ENCODE measurements at places on chromosomes 2 and 18. TPM values are rescaled to one million over a fixed set of nuclear protein-coding genes. Genes with fewer than 3 reads are reported as not detected.

OXER1 gene
- 3.7 TPM for total RNA-seq

FEV gene
- total RNA-seq, result not detected

LRP1B gene
- 0.26 TPM for total RNA-seq

ADAM23 gene
- total RNA-seq, result 2.4 TPM

ARHGAP25 gene
- 12.6 TPM for total RNA-seq

LAMA3 gene
- total RNA-seq, result 25.5 TPM

DNAJC5G gene
- total RNA-seq, result not detected

PECR gene
- total RNA-seq, result 33.7 TPM
